ENCODE measurements at places on chromosomes 12 and 14.

- peak; percentile 46 for DNase-seq
Measured at GRCh38 chr12:65123435-65124063, 2.4 kb upstream of the WIF1 start.

DNA sequence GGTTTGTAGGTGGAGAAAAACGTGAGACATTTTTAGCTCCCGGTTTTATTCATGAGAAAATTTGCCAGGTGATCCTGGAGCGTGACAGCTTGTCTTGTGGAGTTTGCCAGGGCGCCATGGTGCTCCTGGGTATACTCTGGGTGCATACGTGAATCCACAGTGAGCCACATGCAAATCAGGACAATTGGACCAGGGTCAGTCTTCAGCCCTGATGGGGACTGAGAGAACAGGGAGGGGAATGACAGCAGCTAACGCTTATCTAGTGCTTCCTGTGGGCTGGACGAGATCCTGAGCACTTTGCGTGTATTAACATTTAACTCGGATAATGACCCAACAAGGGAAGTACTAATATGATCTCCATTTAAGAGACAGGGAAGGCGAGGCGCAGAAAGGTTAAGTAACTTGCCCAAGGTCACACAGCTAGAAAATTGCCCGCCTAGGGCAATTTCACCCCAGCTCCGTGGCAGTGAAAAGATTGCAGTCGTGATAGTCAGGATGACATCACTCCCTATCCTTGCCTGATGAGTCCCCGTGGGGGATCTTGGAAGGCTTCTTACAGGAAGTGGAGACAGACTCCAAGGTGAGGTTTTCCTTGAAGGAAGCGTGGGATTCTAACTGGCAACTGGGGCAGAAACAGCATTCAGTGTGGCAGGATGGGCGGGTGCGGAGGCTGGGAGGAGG, 118.4 kb upstream of the NCOR2 start:
- no peak for DNase-seq

- peak; percentile 59 for DNase-seq
Measured at GRCh38 chr12:86264451-86265328, 8.5 kb upstream of the MGAT4C start.

DNA sequence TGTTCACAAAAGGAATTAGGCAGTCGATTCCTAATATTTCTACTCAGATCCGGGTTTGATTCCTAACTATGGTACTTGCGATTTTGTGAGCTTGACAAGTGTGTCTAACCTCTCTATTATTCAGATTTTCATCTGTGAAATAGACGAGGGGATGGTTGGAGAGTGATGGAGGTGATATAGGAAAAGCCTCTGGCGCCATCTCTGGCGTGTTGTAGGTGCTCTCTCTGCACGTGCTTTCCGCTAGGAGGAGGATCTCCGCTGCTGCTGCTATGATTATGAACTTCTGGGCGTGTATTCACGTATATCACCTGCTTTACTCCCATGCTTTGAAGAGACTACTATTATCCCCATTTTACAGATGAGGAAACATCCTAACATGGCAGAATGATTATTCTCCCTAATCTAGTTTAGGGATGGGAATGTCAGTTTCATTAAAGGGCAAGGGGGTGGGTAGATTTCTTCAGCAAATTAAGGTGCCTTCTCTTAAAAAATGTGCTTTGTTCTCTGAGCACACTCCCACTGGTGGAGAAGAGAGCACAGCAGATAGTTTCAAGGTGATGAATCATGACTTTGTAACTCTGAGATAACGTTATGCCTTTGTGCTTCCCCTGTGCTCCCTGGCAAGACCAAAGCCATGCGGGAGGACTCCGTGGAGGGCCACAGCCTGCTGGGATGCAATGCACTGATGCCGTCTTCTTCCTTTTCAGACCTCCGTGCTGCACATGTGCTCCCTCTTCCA, 97.1 kb downstream of the PRIMA1 start:
- DNase-seq = no peak

GRCh38 chr12:68798882-68799234, 9.1 kb upstream of the MDM2 start:
- DNase-seq = no peak

- no peak for DNase-seq
Measured at GRCh38 chr14:73227812-73228781, 9.2 kb upstream of the PAPLN start.

- DNase-seq = no peak
Measured at GRCh38 chr12:1796515-1797010, 23.8 kb upstream of the LRTM2 start.

DNA sequence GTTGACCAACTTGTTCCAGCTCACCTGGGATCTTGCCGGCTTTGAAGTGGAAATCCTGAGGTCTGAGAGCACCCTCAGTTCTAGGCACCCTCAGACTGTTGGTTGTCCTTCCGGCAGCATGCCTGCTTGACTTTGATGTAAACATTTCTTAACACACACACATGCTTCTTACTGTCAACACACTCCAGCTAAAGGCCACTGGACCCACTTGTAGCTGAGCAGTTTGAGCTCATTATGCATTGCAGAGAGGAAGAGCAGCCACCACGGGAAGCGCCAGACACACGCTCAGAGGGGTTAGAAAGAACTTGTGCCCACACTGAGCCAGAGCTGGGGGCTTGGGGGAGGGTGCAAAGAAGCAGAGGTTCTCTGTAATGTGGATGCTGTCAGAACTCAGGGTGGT, 55.8 kb downstream of the TNFAIP2 start:
- DNase-seq = peak; percentile 8

GRCh38 chr12:32083489-32083888, 23.2 kb upstream of the BICD1 start:
- DNase-seq = no peak

GRCh38 chr12:95505039-95505438, 31.1 kb downstream of the METAP2 start:
- DNase-seq = no peak

GRCh38 chr12:116402163-116402939, 124.9 kb upstream of the MED13L start:
- DNase-seq = no peak

DNA sequence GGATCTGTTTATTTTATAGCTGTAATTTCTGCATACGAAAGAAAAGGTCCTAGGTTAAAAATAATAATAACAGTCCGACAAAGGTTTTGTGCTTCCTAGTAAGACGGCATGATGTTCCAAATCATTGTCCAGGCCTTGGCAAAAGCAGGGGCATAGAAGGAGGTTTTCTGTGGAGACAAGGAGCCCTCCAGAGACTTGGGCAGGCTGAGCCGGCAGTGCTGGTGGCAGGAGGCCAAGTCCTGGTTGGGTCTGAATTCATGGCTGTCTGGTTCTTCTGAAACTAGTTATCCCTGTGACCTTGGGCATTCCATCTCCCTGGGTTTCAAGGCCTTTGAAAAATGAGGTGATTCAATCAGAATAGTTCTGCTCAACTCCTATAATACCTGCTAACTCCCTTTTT, 44.0 kb downstream of the KCNK13 start:
- no peak for DNase-seq

DNA sequence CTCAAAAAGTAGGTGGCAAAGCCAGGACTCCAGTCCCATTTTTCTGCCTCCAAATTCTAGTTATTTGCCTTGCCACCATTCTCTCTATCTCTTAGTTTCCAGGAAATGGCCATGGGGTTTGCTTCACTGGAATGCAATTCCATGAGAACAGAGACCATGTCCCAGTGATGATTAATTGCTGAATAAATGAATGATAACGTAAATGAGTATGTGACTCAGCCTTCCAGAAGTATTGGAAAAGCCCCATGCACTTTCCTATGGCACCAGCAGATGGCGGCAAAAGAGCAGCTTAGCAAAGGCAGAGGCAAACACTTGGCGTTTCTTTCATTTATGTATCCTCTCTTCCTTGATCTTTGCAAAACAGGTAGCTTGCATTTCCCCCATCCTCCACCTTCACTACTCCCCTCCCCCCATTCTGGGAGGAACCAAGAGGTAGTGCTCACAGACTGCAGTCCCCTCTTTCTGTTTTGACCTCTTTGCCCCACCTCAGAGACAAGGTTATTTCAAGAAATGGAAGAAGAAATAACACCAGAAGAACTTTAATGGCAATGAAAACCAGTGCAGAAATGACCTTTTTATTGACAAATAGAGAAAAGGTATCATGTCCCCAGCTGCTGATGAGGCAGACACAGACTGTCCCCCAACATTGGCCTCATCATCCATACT, 21.3 kb downstream of the TBX3 start:
- DNase-seq = peak; percentile 91

- no peak for DNase-seq
Measured at GRCh38 chr14:55780156-55780946, 200.3 kb downstream of the KTN1 start.

DNA sequence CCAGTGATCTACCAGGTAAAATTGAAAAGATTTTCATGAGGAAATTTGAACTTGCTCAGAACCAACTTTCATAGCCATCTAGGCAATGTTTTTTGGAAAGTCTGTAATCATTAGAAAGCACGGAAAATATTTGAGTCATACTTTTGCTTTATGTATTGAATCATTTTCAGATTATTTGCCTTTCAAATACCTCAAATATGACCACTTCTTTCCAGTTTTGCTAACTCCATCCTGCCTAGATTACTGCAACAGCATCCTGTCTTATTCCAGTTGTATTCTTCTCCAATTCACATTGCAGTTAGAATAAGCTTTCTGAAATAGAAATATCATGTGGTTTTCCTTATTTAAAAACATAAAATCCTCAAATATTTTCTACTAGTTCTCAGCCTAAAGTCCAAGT, 239.8 kb upstream of the FAR2 start:
- no peak for DNase-seq

DNA sequence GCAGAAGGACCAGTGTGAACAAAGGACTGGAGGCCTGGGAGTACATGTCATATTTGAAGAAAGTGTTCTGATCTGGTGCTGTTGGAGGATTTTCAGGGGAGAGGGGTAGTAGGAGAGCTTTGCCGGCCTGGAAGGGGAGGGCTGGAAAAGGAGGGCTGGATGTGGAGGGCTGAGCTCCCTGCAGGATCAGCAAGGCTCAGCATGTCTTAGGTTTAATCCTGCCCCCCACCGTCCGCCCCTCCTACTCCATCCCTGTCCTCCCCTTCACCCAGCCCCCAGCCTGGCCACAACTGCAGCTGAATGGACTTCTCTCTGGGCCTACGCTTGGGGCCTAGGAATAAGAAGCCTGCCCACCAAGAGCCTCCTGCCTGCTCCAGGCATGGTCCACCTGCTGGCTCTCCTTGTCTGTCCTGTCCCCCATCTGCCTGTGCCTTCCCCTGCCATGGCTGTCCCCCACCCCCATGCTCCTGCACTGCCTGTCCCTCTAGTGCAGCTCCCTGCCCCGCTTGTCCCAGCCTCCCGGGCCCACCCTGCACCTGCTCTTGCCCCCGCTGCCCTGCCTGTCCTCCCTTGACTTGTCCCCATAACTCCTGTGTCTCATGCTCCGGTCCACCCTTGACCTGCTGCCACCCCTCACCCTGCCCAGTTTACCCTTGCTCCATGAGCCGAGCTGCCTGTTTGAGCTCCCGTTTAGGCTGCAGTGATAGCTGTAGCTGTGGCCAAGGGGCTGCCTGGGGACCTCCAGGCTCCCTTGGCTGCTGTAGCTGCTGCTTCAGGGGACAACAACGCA, 9.8 kb upstream of the RARG start:
- no peak for DNase-seq

DNA sequence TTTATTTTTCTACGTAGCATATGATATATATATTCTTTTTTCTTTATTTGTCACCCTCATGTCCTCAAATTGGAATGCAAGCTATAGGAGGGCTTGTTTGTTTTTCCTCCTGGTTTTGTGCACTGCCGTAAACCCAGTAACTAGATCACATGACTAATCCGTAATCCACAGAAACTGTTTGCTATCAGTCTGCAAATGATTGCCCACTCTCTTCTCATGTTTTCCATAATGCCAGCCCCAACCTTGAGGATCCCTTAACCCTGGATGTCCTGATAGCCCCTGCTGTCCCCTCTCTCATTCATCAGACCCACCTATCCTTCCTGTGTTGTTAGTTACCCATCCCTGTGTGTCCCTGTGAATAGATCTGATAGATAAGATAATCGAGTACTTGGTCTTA, 94.0 kb downstream of the TSPAN9 start:
- no peak for DNase-seq

GRCh38 chr14:37834275-37834674, 238.8 kb downstream of the TTC6 start:
- DNase-seq = no peak

DNA sequence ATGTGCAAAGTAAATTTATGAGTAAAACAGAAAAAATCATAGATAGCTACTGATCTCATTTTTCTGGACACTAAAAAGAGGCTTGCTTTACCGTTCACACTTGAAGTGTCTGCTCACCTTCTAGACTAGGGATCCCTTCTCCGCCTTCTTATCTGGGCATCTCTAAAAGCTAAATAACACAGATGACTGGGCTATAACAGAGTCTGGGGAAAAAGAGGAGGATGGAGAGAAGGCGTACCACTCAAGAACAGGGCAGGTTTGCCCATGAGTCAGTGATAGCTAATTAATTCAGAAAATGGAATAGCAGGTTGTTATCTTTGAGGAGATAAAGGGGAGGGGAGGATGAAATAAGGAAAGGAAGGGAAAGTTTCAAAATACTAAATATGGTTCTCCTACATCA, 185.3 kb downstream of the MED13L start:
- DNase-seq = no peak

GRCh38 chr14:54354096-54354495, 42.7 kb upstream of the CDKN3 start:
- no peak for DNase-seq

GRCh38 chr14:58297412-58297761, 968 bp upstream of the ARID4A start:
- DNase-seq = no peak

- DNase-seq = peak; percentile 19
Measured at GRCh38 chr12:41224066-41224465, 35.9 kb downstream of the PDZRN4 start.

- DNase-seq = no peak
Measured at GRCh38 chr14:38755036-38755435, 348.0 kb downstream of the SEC23A start.

GRCh38 chr12:102891756-102892155, 25.3 kb downstream of the PAH start:
- DNase-seq = no peak

GRCh38 chr14:101072945-101073597, 169.5 kb upstream of the RTL1 start:
- peak; percentile 79 for DNase-seq

- DNase-seq = no peak
Measured at GRCh38 chr12:124739953-124740561, 123.6 kb downstream of the SCARB1 start.

DNA sequence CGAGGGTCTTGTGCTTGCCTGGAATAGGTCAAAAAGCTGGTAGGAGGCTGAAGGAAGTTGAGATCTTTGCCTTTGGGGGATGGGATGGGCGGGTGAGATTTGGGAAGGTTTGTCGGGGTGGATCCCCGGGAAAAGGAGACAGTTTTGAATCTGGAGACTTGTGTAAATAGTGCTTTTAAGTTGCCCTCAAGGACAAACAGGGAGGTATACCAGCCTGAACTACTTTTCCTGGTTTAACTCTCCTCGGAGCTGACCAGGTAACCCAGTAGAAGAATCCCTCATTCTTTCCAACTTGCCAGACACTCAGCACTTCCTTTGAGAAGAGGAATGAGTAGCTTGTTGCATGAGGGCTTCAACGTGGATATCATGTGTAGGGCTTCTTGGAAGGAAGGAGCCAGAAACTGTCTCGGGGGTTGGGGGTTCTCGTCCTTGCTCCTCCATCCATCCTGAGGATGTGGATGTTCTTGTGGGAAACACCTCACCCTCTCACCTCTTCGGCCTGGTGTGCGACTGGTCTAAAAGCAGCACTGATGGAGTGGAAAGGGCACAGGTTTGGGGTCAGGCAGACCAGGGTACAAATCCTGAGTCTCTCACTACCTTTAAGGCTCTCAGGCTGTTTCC, 1.9 kb downstream of the TEAD4 start:
- no peak for DNase-seq

- DNase-seq = no peak
Measured at GRCh38 chr12:58814036-58814435, 106.3 kb downstream of the LRIG3 start.
